Heart right ventricle (tissue), 16 donors: ENCODE measurements at places on chromosomes 16 and 17.

GRCh38 chr16:74936902-74937560, 47.9 kb downstream of the WDR59 start:
- H3K27me3 ChIP-seq: no peaks in the 10 kb centered on the region
- peaks cover 9% of the 10 kb centered on the region for H3K4me1 ChIP-seq
- H3K27ac ChIP-seq: no peak overlapping the region
- peaks cover 26% of the 10 kb centered on the region for H3K36me3 ChIP-seq

DNA sequence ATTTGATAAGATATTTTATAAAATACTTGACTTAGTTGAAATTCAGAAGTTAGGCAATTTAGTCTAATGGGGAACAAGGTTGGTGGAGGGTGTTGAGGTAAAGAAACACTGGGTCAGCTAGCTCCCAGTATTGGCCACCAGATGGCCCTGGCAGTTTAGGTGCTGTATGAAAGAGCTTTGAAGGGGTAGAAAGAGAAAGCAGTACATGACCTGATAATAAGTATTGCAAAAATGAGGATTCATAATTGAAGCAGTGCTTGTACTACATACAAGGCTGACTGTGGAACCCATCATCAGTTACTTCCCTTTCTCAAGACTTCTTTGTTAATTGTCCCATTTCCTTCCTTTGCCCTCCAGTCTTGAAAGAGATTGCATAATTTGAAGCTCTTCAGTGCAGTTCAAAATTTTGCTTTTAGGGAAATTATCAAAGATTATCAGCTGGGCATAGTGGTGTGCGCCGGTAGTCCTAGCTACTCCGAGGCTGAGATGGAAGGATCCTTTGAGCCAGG, 29.4 kb downstream of the TANC2 start:
- no peak for DNase-seq
- H3K4me1 ChIP-seq: no peaks in the 10 kb centered on the region
- no peaks in the 10 kb centered on the region for H3K27me3 ChIP-seq

DNA sequence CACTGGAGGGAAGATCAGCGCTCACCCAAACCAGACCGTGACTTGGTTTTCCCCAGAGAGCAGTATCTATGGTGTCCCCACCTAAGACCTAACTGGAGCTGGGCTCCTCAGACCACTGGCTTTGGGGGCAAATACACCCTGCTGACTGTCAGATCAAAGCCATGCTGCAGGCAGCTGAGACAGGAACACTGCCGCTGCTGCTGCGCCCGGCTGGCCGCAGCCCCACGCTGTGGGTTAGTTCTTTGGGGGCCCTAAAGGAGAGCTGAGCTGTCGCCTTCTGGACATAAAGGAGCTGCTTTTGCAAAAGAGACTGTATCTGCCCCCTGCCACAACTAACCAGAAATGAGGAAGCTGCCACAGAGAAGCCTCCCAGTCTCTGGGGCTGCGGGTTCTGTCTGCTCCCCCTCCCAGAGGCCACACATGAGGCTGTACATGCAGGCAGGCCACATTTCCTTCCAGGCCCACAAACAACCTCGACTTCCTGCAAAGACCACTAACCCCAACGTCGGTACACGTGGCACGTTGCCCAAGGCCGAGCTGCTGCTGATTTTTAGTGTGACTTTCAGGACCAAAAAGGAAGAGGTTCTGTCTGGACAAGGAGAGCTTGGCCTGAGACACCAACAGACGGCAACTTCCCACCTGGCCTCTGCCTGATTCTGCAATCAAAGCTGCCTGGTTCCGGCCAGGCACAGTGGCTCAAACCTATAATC, 18.2 kb upstream of the ABR start:
- H3K4me1 ChIP-seq: peaks cover 64% of the 10 kb centered on the region
- no peak overlapping the region for H3K27ac ChIP-seq
- H3K27me3 ChIP-seq: no peaks in the 10 kb centered on the region
- H3K4me3 ChIP-seq: no peak overlapping the region
- H3K36me3 ChIP-seq: no peaks in the 10 kb centered on the region
- peak; percentile 63 for DNase-seq

DNA sequence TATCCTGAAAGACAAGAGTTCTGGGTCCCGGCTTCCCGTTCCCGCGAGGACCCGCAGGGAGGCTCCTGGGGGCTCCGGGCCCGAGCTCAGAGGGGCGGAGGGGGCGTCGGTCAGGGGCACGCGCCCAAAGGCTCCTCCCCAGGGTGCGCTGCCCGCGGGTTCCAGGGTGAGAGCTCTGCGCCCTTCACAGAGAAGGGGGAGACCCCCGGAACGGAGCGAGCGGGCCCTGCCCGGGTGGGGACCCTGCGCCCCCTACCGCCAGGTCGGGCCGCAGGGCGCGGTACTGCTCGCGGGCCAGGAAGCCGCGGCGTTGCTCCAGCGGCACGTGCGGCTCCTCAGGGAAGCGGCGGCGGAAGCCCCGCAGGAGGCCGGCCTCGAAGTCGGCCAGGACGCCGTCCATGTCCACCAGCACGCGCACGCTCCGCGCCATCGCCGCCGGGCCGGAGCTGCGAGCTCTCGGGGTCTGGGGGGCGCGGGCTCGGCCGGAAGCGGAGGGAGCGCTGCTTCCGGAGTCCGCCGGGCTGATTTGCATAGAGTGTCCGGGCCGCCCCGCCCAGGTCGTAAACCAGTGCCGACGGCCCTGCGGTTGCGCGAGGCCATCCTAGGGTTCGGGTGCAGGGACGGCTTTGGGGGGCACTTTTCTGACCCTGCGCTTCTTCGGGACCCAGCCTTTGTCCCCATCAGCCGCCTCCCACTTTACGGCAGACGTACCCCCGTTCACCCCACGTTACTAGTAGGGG, at the start of gene NT5C:
Gene NT5C (minus strand): TSS at position 465 of the 740 bp plus-strand sequence. CDS start 35 bp downstream, at position 430.
- no peaks in the 10 kb centered on the region for H3K27me3 ChIP-seq
- H3K27ac ChIP-seq: peak within 1 kb of the TSS; percentile 95
- H3K4me1 ChIP-seq: peaks cover 15% of the 10 kb centered on the region

DNA sequence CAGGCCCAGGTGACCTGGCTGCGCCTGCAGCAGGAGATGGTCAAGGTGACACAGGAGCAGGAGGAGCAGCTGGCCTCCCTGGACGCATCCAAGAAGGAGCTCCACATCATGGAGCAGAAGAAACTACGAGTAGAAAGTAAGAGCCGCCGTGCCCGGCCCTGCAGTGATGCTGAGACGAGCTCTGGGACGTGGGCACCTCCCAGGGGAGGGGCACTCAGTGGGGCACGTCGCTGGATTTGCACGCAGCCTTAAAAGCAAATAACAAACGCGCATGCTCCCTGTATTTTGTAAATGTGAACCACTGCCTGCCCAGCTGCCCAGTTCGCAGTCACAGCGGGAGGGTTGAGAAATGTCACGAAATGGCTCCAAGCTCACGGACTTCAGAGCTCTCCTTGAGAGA, 15.3 kb upstream of the GAA start:
- no peak overlapping the region for H3K27ac ChIP-seq
- H3K36me3 ChIP-seq: no peaks in the 10 kb centered on the region
- no peaks in the 10 kb centered on the region for H3K27me3 ChIP-seq
- H3K4me3 ChIP-seq: no peak overlapping the region

- H3K4me1 ChIP-seq: no peaks in the 10 kb centered on the region
- no peak overlapping the region for H3K27ac ChIP-seq
- H3K27me3 ChIP-seq: peaks cover 11% of the 10 kb centered on the region
- no peak overlapping the region for H3K4me3 ChIP-seq
- no peaks in the 10 kb centered on the region for H3K36me3 ChIP-seq
- no peak for DNase-seq
Measured at GRCh38 chr16:74724820-74725549, 24.3 kb upstream of the MLKL start.

- no peaks in the 10 kb centered on the region for H3K27me3 ChIP-seq
- no peaks in the 10 kb centered on the region for H3K36me3 ChIP-seq
- DNase-seq: no peak
- H3K27ac ChIP-seq: no peak overlapping the region
- H3K4me3 ChIP-seq: no peak overlapping the region
Measured at GRCh38 chr17:76998839-76999238, 130.6 kb downstream of the MGAT5B start.

DNA sequence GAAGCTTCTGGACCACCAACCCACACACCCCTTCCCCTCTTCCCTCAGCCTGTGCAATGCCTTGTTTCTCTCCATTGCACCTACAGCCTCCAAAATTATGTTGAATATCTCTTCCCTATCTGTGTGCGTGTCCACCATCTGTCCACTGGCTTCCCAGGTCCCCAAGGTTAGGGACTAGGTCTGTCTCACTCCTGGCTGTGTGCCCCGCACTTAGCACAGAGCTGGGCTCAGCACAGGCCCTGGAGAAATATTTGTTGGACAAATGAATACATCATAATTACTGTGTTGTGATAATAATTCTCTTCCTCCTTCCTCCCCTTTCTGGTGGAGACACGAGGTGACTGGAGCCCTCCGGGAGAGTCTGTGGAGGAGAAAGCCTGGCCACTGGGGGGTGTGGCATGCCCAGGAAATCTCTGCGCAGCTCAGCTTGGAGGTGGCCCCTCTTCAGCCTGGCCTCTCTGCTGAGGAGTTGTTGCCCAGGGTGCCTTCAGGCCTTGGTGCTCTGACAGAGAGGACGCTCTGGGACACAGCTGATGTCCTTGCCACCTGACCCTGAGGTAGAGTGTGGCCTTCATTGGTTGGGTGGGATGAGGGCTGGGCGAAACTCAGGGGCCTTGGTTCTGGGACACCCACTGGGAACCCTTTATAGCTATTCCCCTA, 3.3 kb upstream of the BRD7 start:
- H3K27ac ChIP-seq: no peak overlapping the region
- DNase-seq: no peak
- peaks cover 2% of the 10 kb centered on the region for H3K36me3 ChIP-seq
- H3K4me1 ChIP-seq: peaks cover 9% of the 10 kb centered on the region

GRCh38 chr17:66915204-66915611, 49.3 kb upstream of the CACNG4 start:
- no peaks in the 10 kb centered on the region for H3K4me1 ChIP-seq
- peaks cover 15% of the 10 kb centered on the region for H3K27me3 ChIP-seq
- no peak for DNase-seq
- H3K4me3 ChIP-seq: no peak overlapping the region
- H3K27ac ChIP-seq: no peak overlapping the region

DNA sequence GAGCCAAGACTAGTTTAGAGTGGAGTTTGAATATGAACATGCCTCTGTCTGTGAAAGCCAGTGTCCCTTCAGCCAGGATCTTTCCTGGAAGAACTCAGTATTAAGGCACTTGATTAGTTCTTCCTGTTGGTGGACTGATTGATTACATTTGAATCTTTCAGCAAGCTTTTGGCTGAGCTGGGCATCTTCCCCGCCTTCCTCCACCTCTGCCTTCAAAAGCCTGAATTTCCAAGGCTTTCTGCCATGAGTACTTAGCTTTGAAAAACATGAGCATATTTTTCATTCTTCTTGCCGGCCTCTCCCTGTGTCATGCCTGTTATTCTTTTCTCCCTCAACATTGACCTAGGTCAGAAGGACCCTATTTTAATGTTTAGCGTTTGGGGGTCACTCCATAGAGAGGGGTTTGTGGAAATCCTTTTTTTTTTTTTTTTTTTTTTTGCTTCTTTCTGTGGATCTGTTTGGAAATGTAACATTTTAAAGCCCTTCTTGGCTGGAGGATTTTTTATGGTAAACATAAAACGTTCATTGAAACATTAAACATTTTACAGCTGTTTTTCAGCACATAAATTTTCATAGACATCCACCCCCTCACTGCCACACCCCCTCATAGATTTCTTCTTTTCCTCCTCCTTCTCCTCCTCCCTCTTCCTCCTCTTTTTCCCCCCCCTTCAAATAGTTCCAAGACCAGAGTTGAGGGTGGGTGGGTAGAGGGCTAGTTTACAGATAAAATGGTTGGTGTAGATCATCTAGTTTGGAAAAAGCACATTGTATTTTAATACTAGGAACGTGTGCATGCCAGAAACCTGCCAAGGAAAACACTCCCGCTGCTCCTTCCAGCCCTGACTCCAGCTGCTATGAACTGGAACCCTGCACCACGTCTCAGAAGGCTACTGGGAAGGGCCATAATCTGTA, 645.9 kb downstream of the WWOX start:
- DNase-seq: no peak
- H3K4me3 ChIP-seq: no peak overlapping the region
- H3K4me1 ChIP-seq: no peaks in the 10 kb centered on the region
- H3K27ac ChIP-seq: no peak overlapping the region

DNA sequence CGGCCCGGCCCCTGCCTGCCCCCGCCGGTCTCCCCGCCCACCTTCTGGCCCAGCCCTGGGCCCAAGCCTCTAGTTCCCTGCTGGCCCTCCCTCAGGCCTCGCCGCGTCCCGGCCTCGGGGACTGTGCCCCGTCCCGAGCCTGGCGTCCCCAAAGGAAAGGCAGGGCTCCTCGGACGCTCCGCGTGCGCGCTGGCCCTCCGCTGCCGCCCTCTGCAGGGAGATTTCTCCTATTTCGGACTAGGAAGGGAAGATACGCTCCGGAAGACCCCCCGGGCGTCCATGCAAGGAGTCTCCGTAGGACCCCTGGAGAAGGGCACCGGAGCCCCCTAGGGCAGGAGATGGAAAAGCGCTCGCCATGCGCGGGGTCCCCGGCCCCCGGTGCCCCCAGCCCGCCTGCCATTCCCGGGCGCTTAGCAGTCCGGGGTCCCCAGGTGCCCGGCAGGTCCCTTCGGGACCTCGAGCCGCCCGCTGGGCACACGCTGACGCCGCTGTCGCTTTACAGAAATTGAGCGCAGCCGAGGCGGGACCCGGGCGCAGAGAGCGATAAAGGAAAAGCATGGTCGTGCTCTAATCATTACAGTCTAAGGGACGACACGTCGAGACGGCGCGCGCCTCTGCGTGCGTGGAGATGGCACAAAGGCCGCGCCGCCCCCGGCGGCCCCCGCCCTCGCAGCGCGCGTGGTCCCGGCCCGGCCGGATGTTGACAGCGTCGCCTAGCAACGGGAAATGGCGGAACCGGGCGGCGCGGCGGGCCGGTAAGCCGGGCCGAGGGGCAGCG, at the start of gene CCDC40:
Gene CCDC40 (plus strand): TSS at position 706 of the 778 bp plus-strand sequence. CDS start 21 bp downstream, at position 727.
- peaks cover 10% of the 10 kb centered on the region for H3K36me3 ChIP-seq
- no peaks in the 10 kb centered on the region for H3K27me3 ChIP-seq
- peak; percentile 85 for DNase-seq
- peak within 1 kb of the TSS; percentile 91 for H3K27ac ChIP-seq
- peak within 1 kb of the TSS; percentile 84 for H3K4me3 ChIP-seq

DNA sequence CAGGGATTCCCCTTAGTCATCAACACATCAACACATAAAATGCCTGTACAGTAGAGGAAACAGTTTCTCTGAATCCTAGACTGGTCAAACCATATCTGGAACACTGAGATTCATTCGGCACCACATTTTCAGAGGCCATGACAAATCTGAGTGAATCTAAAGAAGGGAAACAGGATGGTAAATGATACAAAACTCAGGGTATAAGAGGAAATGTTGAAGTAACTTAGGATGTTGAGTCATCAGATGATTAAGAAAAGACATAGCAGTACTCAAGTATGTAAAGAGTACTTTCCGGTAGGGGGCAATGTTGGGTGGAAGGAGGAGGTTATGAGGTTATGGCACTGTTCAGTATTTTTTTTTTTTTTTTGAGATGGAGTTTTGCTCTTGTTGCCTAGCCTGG, 358.5 kb upstream of the PMFBP1 start:
- DNase-seq: no peak
- no peaks in the 10 kb centered on the region for H3K36me3 ChIP-seq
- no peak overlapping the region for H3K27ac ChIP-seq
- H3K4me1 ChIP-seq: no peaks in the 10 kb centered on the region
- no peak overlapping the region for H3K4me3 ChIP-seq

- H3K27me3 ChIP-seq: no peaks in the 10 kb centered on the region
- H3K4me3 ChIP-seq: no peak overlapping the region
- H3K4me1 ChIP-seq: peaks cover 5% of the 10 kb centered on the region
- no peak overlapping the region for H3K27ac ChIP-seq
- no peak for DNase-seq
Measured at GRCh38 chr17:11991461-11991860, 5.8 kb downstream of the ZNF18 start.

GRCh38 chr17:7078711-7079110, 1.3 kb downstream of the CLEC10A start:
- no peaks in the 10 kb centered on the region for H3K27me3 ChIP-seq
- H3K27ac ChIP-seq: no peak overlapping the region
- no peak for DNase-seq
- no peaks in the 10 kb centered on the region for H3K36me3 ChIP-seq
- H3K4me3 ChIP-seq: peak overlapping the region; percentile 16
- H3K4me1 ChIP-seq: no peaks in the 10 kb centered on the region
